ENCODE measurements at places on chromosomes 3 and 15.

DNA sequence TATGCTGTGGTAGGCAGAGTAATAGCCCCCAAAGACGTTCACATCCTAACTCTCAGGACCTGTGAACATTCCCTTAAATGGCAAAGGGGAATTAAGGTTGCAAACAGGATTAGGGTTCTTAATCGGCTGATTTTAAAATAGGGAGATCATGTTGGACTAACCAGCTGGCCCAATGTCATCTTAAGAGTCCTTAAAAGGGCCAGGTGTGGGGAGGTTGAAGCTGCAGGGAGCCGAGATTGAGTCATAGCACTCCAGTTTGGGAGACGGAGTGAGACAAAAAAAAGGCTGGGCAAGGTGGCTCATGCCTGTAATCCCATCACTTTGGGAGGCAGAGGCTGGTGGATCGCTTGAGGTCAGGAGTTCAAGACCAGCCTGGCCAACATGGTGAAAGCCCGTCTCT lies 1.6 kb upstream of the FLNB start:
- DNase-seq, result no peak

DNA sequence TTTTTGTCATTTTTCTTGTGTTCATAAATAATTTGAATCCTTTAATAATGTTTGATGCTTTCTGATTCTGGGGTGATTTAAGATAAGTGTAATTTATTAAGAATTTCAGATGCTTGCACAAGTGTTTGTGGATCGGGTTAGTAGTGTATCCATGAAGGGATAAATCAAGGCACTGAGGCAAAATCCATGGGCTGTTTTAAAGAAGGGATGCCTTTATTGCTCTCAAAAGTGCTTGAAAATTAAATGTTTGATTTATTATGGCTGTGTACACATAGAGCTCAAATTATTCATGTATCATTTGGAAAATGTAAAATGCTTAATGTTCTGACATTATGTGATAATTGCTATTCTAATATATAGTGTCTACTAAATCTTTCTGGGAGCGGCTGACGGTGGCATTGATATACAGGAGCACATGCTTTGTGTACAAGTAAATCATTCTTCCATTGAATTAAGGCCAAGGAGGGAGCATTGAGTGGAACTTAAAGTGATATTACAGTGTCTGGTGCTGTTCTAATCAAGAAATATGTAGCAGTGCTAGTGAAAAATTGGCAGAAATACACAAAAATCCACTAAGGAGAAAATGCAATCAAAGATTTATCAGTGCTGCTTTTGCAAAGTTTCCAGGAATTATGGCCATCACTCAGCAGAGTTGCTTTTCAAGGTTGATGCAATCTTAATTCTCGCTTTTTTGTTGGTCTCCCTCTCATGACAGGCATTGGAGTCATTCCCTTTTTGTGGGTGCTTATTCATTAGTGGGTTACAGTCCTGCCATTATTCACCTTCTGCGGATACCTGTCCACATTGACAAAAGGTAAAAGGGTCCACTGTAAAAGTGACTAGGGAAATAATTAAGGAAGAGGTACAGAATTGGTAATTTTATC lies 181.6 kb downstream of the MFSD1 start:
- no peak for DNase-seq

- no peak for DNase-seq
Measured at GRCh38 chr15:40525855-40526254, 39.0 kb downstream of the CCDC32 start.

- DNase-seq, result no peak
Measured at GRCh38 chr3:193851941-193852674, 259.1 kb downstream of the OPA1 start.

DNA sequence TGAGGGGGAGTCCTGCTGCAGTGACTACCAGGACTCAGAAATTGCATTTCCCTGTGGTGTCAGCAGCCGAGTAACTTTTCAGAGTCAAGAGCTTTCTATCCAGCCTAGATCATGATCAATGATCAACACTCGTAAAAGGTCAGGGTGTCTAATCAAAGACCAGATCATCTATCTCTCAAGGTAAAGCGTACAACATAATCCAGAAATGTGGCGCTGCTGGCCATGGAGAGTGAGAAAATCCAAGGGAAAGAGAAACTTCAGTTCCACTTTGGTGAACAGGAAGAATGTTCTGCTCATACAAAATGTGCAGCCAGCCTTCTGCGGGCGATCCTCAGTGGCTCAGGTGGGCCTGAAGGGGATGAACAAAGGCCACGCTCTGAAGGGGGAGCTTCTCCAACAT lies 1005.8 kb upstream of the NR2F2 start:
- no peak for DNase-seq
